NCI-H524 (cell line): ENCODE measurements at places on chromosomes 5 and 9.

DNA sequence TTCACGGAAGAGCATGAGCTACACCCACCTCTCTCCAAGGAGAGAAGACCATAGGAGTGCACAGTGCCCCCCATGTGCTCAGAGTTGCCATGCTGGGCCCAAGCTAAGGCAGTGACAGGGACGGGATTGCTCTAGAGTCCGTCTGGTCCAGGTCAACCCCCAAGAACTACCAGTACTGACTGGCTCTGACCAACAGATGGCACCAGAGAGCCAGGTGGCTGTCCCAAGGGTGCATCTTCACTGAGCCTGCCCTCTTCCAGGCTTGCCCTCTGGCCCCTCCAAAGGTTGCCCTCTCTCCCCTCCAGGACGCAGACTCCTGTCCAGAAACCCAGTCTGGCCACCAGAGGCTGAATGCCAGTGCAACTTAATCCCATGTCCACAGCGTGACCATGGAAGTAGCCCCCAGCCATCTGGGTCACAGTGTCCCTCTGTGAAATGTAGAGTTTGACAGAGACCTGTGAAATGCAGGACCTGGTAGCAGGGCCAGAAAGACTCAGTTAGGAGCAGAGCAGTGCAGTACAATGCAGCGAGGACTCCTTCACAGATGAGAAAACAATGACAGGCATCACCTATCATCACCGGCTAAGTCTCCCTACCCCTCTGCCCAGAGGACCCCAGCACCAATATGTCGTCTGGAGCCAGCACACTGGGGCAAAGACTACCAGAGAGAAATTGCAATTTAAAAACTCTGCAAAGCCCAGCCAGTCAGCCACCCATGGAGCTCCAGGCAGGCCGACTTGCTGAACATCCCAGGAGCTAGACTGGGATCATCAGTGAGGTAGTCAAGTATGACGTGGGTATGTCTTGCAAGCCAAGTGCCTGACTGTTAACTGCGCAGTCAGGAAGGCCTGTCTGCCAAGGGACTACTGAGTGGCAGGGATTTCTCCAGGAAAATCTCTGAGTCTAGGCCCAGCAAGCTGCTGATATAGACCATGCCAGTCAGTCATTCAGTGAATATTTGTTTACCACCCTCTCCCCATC is 7.7 kb upstream of the SKP1 start:
- peak; percentile 49 for DNase-seq

GRCh38 chr5:151696470-151697061 is 9.9 kb upstream of the SPARC start:
- peak; percentile 71 for DNase-seq

GRCh38 chr5:127695346-127695745 is 7.8 kb upstream of the CCDC192 start:
- peak; percentile 75 for DNase-seq

- DNase-seq = no peak
Measured at GRCh38 chr9:107586493-107586892, 96.9 kb upstream of the KLF4 start.

- DNase-seq = peak; percentile 48
Measured at GRCh38 chr9:127847178-127847510, 7.3 kb downstream of the ENG start.

DNA sequence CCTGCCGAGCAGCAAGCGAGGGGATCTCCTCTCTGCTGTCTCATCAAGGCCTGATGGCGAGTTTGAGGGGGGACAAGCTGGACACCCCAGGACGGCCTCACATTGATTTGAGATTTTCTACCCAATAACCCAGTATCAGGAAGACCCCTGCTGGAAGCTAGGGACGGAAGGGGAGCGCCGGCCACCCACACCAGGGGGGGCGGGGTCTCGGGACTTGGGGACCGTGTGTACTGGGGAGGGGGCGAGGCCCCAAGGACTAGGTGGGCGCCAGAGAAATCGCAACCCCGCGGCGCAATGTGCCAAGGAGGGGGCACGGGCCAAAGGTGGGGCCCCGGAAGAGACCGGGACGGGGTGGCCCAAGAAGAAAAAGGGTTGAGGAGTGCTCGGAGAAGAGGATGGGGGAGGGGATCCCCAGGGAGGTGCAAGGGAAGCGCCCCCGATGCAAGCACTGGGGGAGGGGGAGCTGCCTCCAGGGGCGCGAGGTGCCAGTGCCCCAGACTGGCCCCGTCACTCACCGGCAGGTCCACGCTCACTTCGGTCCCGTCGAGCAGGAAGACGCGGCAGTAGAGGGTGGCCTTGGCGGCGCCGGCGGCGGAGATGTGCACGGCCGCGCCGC is 1.1 kb downstream of the EPB41L4B start:
- DNase-seq = no peak

DNA sequence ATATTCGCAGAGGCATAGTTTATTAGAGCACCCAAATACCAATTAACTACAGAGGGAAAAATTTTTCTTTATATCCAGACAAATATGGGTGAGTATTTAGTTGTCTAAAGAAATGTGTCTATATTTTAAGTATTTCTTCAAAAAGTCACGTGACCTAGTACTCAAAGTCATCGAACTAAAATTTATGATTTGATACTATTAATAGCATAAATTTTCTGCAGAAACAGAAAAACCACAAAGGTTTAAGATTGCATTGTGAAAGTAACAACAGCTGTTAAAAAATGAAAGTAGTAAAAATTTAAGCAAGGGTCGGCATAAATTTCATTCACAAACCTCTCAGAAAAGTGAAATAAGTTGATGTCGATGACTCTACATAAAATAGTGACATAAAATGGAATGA is 323.9 kb upstream of the RORB start:
- DNase-seq = no peak

DNA sequence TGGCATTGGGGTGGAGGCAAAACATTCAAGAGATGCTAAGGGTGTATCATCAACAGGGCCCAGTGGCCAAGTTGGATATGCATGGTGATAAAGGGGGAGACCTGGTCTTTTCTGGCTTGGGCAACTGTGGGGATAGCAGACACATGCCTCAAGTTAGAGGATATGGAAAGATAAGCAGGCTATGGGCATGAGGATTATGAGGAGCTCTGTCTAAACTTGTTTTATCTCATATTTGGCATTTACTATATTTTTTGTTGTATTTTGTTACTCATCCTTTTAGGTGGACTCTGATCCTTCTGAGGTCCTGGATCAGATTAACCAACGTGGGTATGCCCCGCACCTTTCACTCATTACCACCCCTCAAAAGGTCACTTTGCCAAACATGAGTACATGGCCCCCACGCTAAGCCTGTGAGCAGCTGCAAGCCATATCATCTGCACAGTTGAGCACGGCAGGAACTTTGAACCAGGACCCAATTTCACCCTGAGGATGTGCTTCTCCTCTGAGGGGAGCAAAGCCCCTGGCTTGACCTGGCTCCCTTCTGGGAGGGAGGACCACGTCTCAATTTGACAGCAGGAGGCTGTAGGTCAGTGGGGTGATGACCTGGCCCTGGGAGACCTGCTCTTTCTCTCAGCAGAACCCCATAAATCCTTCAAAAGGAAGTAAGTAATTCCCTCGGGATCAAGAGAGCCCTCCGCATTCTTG is 71.1 kb upstream of the CD180 start:
- DNase-seq = no peak

- DNase-seq = no peak
Measured at GRCh38 chr9:128732576-128732975, 8.6 kb upstream of the ZDHHC12 start.

DNA sequence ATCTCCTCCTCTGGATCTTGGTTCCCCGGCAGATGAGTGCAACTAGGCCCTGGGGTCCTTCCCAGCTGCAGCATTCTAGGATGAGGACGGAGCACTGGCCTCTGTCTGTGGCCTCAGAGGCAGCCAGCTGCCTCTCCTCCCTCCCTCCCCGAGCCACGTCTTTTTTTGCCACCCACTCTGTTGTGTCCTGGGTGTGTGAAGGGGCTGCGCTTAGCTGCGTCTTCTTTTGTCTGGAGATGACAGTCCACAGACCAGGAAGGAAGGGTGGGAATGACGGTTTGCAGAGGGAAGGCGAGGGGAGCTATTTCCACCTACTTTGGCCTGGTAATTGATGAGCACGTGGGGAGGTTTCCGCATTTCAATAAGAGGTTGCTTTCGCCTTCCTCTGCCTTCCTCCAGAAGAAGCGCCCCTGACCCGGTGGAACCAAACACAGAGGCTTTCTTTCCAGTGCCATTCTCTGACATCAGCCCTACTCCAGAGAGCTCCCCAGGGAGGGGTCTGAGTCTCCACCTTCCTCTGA is 34.5 kb upstream of the GABRP start:
- DNase-seq = no peak

- DNase-seq = no peak
Measured at GRCh38 chr9:91515074-91515687, 91.5 kb upstream of the NFIL3 start.

- peak; percentile 89 for DNase-seq
Measured at GRCh38 chr5:137040024-137040423, 459.1 kb downstream of the SPOCK1 start.

DNA sequence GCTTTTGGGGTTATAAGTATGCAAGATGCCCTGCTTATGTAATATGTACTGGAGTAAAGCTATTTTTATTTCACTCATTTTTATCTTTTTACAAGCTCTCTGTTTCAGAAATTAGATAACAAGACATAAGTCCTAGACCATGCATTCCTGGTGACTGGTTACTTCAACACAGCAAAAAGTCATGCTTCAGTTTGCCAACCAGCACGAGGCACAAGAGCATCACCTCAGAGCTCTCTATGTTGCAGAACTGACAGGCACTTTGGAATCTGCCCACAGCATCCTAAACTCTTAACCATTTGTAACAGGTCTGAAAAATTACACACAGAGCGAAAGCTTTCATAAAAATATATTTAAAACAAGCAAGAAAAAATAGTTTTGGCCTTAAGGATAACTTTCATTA is 112.8 kb downstream of the MARCHF11 start:
- no peak for DNase-seq

GRCh38 chr9:81382281-81382680 is 307.1 kb downstream of the TLE1 start:
- DNase-seq = no peak
